ENCODE measurements at places on chromosomes 16 and 17. TPM values are rescaled to one million over a fixed set of nuclear protein-coding genes. Genes with fewer than 3 reads are reported as not detected.
A peak's percentile ranks its signal among the peaks of the same experiment; 100 is the strongest.

GRCh38 chr17:13609941-13610340 lies 8.2 kb upstream of the HS3ST3A1 start:
- no peak overlapping the region for H3K27ac ChIP-seq
- H3K4me3 ChIP-seq, result no peak overlapping the region
- H3K27me3 ChIP-seq, result peaks cover 16% of the 10 kb centered on the region
- H3K36me3 ChIP-seq, result peaks cover 3% of the 10 kb centered on the region
- no peak for DNase-seq

- peak overlapping the region; percentile 46 for H3K27ac ChIP-seq
- H3K27me3 ChIP-seq, result no peaks in the 10 kb centered on the region
Observed at GRCh38 chr16:12245921-12246720, 269.6 kb downstream of the SNX29 start.

DNA sequence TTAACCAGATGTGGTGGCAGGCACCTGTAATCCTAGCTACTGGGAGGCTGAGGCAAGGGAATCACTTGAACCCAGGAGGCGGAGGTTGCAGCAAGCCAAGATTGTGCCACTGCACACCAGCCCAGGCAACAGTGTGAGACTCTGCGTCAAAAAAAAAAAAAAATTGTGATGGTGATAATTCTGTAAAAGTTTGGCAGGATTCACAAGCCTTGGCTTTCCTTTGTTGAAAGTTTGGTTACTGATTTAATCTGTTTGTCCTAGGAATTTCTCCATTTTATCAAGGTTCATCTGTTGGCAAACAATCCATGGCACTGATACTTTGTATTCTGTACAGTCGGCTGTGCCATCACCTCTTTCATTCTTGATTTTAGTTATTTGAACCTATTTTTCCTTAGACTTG lies 15.9 kb downstream of the EIF4A3 start:
- H3K4me3 ChIP-seq, result no peak overlapping the region
- peaks cover 5% of the 10 kb centered on the region for H3K4me1 ChIP-seq
- DNase-seq, result no peak
- H3K36me3 ChIP-seq, result peaks cover 10% of the 10 kb centered on the region
- H3K27ac ChIP-seq, result no peak overlapping the region

- peaks cover 4% of the 10 kb centered on the region for H3K27me3 ChIP-seq
- no peaks in the 10 kb centered on the region for H3K4me1 ChIP-seq
- H3K36me3 ChIP-seq, result no peaks in the 10 kb centered on the region
- no peak overlapping the region for H3K27ac ChIP-seq
Observed at GRCh38 chr16:9778849-9779248, 403.4 kb downstream of the GRIN2A start.

GRCh38 chr16:55645986-55646385 lies 9.8 kb upstream of the SLC6A2 start:
- H3K27me3 ChIP-seq, result peaks cover 43% of the 10 kb centered on the region
- no peaks in the 10 kb centered on the region for H3K36me3 ChIP-seq
- no peaks in the 10 kb centered on the region for H3K4me1 ChIP-seq
- H3K4me3 ChIP-seq, result no peak overlapping the region
- H3K27ac ChIP-seq, result no peak overlapping the region

DNA sequence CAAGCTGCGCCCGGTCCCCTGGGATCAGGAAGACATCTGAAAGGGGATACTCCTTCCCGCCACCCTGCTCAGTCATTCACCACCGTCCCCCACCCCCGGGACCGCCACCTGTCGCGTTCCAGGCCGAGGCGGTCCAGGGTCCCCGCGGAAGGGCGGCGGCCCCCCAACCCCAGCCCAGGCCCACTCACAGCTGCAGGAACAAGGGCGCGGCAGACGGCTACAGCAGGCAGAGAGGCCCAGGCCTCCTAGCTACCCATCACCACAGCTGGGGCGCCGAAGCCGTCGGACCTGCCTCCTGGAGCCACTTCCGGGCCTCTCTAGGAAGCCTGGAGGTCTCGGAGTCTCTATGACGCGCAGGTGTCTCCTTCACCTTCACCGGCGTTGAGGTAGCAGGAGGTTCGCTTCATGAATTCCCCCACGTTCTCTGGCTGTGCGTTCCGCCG lies at the start of gene SDR42E1:
TSS of gene SDR42E1 (minus strand) at position 272 of the 443 bp plus-strand sequence. CDS start 10,612 bp downstream, outside the sequence.
- peaks cover 3% of the 10 kb centered on the region for H3K27me3 ChIP-seq
- no peak within 1 kb of the TSS for H3K27ac ChIP-seq
- no peaks in the 10 kb centered on the region for H3K4me1 ChIP-seq
- H3K36me3 ChIP-seq, result no peaks in the 10 kb centered on the region
- DNase-seq, result no peak

DNA sequence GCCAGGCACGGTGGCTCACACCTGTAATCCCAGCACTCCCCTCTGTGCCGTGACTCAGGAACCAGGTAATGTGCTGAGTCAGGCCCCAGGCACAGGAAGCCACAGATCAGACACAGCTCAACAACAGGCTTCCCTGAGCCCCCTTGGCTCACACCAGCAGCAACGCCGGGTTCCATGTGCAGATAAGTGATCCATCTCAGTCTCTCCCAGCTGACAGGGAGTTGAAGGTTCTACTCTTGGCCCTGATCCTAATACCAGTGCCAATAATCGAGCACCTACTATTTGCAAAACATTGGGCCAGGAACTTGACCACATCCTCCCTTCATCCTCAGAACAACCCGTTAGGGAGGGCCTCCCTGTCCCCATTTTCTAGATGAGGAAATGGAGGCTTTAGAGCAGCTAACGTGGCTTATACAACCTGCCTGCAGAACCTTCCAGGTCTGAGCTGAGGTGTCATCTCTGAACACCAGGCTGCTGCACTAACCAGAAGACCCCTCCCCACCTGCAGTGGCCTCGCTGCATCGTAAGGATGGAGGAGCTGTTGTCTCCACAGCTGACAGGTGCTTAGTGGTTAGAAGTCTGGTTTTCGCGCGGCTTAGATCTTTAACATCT lies 64.8 kb upstream of the AMZ2 start:
- no peak overlapping the region for H3K4me3 ChIP-seq
- peak; percentile 36 for DNase-seq
- H3K4me1 ChIP-seq, result no peaks in the 10 kb centered on the region

DNA sequence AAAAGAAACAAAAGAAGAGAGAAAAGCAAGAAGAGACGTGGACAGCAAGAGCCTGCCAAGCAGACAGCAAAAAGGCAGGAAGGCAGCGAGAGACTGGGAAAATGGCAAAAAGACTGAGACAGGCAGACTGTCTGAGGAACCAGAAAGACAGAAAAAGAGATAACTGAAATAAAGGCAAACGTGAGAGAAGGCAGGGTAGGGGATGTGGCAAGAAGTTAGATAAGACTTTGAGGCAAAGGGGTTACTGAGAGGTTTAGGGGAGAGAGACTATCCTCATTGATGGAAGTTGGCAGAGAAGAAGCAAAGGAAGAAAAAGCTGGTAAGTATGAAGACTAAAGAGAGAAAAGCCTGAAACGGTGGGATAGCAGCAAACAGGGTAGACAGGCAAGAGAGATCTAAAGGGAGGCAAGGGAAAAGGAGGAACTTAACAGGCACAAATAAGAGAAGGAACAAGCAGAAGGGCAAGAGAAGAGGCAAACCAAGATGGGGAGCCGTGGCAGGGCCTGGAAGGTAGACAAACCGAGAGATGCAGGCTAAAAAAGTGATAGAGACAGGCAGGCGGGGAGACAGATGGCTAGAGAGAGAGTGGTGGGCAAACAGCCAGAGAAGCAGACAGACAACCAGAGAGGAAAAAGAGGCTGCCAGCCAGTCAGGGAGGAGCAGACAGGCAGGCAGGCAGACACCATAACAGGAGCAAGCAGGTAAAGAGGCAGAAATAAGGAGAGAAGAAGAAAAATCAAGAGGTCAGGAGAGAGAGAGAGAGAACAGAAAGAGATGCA lies 7.1 kb upstream of the CHD3 start:
- no peaks in the 10 kb centered on the region for H3K4me1 ChIP-seq
- no peak for DNase-seq
- no peaks in the 10 kb centered on the region for H3K27me3 ChIP-seq
- no peak overlapping the region for H3K4me3 ChIP-seq

DNA sequence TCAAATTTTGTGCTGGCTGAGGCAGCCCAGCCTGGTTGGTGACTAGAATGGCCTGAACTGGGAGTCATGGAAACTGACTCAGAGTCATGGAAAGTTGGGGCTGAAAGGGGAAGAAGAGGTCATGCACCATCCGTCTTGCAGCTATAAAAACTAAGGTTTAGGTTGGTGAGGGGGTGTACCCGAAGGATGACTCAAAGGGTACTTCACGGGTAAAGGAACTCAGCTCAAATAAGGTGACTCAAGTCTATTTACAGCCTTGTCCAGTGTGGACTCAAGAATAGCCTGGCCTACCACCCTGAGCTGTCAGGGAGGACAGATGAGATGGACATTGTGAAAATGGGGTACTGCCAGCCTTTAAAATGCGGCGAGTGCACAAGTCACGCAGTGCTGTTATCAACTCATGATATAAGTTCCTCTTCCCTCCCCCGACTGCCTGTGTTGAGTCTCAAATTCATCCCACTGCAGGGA lies 18.6 kb downstream of the CD300LB start:
- H3K27ac ChIP-seq, result no peak overlapping the region
- H3K27me3 ChIP-seq, result peaks cover 49% of the 10 kb centered on the region
- H3K4me1 ChIP-seq, result peaks cover 8% of the 10 kb centered on the region
- no peak overlapping the region for H3K4me3 ChIP-seq
- H3K36me3 ChIP-seq, result peaks cover 10% of the 10 kb centered on the region

DNA sequence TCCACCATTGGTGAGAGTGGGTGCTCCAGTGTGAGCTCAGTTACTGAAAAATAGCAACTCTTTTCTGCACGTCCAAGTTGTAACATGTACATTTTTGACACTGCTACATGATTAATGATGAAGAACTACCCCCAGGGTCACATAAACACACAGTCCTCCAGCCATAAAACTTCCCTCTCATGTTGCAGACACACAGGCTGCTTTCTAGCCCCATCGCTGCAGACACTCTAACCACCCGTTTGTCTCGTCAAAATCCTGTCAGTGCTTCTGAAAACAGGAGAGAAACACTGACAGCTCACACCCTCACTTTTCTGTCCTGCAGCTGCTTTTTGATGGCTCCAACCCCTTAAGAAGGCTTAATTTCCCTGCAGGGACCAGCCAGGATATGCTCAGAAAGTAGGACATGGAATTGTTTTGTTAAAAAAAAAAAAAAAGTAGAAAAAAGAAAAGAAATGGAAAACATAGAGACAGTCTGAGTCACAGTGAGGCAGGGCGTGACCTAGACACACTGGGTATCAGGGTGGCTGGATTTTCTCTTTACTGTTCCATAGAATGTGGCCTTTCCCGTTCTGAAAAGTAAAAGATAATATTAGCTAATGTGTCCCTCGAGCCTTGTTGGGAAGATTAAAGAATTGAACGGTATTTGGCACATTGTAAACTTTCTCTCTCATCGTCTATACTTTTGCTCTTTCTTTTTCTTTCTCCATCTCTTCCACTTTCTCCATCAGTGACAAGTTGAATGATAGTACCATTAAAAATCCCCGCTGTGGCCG lies 20.7 kb upstream of the CCL5 start:
- H3K27ac ChIP-seq, result peak overlapping the region; percentile 70
- peaks cover 28% of the 10 kb centered on the region for H3K4me1 ChIP-seq
- no peak for DNase-seq
- H3K36me3 ChIP-seq, result no peaks in the 10 kb centered on the region
- peak overlapping the region; percentile 34 for H3K4me3 ChIP-seq

GRCh38 chr16:52861614-52862022 lies 191.1 kb downstream of the CHD9NB start:
- no peak overlapping the region for H3K4me3 ChIP-seq
- no peak for DNase-seq
- H3K36me3 ChIP-seq, result no peaks in the 10 kb centered on the region
- H3K27ac ChIP-seq, result no peak overlapping the region

DNA sequence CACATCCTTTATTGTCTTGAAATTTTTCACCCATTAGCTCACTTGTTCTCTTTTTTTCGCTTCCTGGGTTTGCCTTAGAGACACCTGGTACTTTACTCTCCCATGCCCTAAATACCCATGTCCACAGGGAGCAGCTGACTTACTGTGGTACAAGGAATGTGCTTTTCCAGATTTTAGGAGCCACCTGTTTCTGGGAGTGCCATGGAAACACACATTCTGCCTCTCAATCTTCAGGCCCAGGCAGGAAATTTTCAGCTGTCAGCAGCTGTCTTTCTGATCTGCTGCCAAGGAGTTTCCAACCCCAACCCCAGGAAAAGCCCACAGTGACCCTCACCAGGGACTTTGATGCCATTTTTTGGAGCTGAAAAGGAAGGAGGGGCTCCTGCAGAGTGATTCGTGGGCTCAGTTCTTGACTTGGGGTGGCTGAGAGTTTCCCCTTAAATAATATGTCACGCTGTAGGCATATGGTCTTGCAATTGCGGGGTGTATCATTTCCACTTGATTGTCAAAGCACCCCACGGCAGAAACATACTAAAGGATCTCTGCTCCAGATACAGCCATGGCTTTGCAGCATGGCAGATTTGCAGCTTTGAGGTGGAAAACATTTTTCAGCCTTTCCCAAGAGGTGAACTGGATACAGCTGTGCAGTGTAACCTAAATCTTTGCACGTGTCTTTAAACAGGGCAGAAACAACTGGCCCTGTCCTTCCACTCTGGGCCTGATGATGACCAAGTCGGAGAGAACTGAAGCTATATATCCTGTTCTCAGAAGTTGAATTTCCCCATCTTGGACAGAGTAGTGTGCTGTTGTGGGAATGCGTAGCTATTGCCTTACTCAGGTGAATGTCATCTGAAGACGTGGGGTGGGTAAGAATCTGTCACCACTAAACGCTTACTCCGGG lies 19.2 kb downstream of the RBFOX1 start:
- peaks cover 7% of the 10 kb centered on the region for H3K27me3 ChIP-seq
- no peaks in the 10 kb centered on the region for H3K4me1 ChIP-seq
- no peak overlapping the region for H3K27ac ChIP-seq

DNA sequence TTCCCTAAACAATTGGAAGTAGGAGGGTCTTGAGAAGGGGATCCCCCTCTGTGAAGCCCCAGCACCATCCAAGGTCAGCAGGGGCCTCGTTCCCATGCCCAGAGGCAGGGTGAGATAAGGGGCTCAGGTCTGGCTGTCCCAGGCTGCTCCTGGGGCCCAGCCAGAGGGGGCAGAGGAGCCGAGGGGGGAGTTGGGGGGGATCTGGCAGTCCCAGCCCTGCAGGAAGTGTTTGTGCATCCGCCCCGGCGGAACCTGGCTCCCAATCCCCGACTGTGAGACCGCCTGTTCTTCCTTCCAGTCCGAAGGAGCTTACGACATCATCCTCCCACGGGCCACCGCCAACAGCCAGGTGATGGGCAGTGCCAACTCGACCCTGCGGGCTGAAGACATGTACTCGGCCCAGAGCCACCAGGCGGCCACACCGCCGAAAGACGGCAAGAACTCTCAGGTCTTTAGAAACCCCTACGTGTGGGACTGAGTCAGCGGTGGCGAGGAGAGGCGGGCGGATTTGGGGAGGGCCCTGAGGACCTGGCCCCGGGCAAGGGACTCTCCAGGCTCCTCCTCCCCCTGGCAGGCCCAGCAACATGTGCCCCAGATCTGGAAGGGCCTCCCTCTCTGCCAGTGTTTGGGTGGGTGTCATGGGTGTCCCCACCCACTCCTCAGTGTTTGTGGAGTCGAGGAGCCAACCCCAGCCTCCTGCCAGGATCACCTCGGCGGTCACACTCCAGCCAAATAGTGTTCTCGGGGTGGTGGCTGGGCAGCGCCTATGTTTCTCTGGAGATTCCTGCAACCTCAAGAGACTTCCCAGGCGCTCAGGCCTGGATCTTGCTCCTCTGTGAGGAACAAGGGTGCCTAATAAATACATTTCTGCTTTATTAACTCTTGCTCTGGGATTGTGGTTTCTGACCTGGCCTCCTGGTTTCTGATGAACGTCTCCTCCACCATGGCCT lies 14.9 kb downstream of the GPRC5C start:
- H3K27me3 ChIP-seq, result peaks cover 5% of the 10 kb centered on the region
- H3K4me3 ChIP-seq, result no peak overlapping the region
- peaks cover 14% of the 10 kb centered on the region for H3K4me1 ChIP-seq
- H3K36me3 ChIP-seq, result peaks cover 3% of the 10 kb centered on the region

Gene FSCN2
- 3.8 TPM for total RNA-seq

Gene ARL5C
- total RNA-seq, result not detected

Gene ARHGDIG
- total RNA-seq, result 2.5 TPM

Gene CCL8
- total RNA-seq, result not detected

Gene CPNE7
- 6.5 TPM for total RNA-seq

Gene PRSS36
- total RNA-seq, result 1.8 TPM

Data from type B pancreatic cell (in vitro differentiated cells).